ENCODE measurements at places on chromosomes 11 and 22.

DNA sequence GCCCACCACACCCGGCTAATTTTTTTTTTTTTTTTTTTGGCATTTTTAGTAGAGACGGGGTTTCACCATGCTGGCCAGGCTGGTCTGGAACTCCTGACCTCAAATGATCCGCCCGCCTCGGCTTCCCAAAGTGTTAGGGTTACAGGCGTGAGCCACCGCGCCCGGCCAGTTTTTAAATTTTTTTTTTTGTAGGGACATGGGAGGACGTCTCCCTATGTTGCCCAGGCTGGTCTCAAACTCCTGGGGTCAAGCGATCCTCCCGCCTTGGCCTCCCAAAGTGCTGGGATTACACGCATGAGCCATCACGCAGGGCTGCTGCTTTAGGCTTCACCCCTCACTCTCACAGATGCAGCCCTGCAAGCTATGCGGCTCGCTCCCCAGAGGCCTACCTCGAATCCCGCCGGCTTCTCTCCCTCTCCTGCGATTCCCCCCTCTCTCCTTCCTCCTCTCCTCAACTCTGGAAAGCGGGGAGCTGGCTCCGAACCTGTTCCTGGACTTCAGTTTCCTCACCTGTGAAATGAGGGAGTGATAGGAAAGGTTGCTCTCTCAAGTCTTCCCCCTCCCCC is 926 bp downstream of the CCDC157 start:
- no peak for DNase-seq

DNA sequence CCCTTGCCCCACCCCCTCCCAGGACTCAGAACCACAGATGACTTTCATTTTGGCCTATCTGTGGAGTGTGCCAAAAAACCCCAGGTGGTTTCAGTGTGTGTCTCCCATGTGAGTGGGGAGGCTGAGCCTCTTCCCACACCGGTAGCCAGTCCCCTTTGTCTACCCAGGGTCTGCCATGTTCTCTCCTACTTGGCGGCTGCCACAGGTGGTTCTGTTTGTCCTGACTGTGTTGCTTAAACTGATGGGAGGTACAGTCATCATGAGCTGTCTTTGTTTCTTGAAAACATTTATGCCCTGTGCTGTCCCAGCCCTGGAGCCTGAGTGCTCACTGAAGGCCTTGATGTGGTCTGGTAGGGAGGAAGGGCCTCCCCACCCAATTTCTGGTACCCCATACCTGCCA is 39.7 kb upstream of the SUSD2 start:
- no peak for DNase-seq

DNA sequence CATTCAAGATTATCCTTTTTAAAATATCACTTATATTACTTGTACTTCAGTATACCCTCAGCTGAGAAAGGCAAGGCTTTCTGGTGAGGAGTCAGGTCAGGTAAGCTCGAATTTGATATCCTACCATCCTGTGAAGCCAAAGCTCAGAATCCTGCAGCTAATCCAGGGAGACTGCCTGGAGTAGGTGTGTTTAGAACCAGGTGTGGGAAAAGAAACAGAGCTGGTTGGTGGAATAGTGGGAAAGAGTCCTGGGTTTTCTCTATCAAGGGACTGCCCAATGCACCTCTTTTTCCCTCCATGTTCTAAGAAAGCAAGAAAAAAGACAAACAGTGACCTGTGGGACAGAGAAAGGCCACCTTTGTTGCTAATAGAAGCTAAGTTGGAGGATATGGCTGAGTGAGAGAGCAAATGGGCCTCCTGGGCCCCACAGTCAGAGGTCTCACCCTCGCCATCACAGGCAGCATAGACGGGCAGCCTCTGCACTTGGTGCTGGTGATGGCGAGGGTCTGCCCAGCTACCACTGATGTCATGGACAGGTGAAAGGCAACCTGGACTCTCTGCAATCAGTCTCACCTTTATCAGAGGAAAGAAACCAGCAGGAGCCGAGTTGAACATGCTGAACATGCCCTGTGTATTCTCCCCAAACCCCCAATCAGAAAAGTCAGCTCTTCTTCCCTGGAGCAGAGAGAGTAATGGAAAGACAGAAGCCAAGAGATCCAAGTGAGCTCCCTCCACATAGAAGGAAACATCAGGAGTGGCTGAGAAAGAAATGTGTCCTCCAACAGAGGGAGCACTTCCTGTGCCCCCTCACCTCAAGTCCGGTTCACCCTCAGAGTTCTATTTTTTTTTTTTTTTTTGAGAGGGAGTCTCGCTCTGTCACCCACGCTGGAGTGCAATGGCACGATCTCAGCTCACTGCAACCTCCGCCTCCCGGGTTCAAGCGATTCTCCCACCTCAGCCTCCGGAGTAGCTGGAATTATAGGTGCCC is 491.3 kb downstream of the BUD13 start:
- DNase-seq: no peak

GRCh38 chr11:14549891-14550290 is 29.7 kb upstream of the PSMA1 start:
- no peak for DNase-seq

DNA sequence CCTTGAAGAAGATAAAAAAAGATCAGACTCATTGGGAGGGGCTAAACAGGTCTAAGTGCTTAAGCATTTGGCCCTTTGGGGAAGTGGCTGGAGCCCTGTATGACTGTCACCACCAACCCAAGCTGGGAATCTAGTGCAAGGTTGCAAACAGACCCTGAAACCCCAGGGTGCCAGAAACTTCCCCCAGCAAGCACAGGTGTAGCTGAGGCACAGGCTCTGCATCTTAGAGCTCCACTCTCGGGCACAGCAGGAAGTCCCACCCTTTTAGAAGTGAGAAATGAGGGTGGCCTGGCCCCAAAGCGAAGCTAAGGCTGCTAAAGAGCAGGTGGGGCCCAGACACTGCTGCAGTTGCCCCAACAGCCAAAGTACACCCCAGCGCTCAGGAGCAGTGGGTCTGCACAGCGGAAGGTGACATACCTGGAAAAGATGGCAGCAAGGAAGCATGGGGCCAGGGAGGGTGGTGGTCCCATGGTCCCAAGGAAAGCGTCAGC is 5.8 kb upstream of the KDM2A start:
- no peak for DNase-seq

DNA sequence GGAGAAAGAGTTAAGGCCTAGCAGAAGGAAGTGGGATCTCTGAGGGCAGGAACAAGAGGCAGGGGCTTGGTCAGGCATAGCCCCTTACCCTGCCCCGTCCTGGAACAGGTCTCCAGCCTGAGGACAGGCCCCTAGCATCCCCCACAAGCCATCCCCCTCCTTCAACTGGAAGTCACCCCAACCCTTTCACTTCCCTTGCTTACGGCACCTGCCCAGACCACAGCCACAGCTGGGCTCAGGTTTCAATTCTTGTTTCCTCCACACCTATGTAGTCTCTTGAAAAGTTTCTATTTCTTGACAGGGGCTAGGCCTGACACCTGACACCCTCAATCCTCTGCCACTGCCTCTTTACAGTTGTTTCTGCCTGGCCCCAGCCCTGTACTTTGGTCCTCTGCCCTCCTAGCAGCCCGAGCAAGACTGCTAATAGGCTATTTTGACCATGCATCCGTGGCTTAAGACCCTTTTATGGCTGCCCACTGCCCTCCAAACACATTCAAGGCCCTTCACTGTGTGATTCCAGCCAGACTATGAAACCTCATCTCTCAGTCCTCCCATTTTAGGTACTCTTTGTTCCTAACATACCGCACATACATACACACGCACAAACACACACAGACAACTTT is 10.9 kb upstream of the FCHSD2 start:
- DNase-seq: no peak

- DNase-seq: no peak
Measured at GRCh38 chr22:20140521-20140964, 8.9 kb downstream of the ZDHHC8 start.

DNA sequence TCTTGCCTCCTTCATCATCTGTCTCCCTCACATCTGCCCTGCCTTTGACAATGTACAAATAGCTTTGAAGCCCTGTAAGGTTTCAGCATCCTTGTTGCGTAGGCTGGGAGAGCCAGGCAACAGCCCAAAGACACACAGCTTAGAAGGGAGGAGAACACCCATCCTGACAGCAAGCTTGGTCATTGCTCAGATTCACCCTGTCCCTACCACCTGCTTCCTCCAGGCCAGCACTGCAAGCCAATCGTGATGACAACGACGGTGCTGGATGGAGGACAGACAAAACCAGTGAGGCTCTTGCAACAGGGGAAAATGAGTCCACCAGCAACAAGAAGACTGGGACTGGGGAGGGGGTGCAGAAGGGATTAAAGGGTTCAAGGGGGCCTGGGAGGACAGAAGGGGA is 32.9 kb upstream of the CD5 start:
- DNase-seq: no peak

GRCh38 chr11:61359516-61359915 is 2.2 kb downstream of the CYB561A3 start:
- DNase-seq: no peak

DNA sequence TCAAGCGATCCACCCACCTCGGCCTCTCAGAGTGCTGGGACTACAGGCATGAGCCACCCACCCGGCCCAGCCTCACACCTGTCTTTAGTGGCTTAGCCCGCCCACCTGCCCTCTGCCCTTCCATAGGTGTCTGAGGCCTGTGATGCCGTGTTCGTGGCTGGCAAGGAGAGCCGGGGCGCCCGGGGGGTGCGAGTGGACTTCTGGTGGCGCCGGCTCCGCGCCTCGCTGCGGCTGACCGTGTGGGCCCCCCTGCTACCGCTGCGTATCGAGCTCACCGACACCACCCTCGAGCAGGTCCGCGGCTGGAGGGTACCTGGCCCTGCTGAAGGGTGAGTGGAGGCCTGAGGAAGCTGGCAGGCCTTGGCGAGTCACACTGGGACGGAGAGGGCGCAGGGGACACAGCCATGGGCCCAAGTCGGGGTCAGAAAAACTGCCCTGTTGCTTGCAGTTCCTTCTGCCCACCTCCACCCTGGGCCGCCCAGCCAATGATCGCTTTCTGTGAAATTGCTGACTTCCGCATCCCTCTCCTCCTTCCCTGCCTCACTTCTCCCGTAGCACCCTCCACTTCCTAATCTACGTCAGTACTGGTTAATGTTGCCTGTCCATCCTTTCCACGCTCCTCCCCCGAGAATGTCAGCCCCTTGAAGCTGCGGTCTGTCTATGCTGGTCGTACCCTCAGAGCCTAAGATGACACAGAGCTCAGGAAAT is 9.3 kb downstream of the TMEM132A start:
- DNase-seq: no peak

DNA sequence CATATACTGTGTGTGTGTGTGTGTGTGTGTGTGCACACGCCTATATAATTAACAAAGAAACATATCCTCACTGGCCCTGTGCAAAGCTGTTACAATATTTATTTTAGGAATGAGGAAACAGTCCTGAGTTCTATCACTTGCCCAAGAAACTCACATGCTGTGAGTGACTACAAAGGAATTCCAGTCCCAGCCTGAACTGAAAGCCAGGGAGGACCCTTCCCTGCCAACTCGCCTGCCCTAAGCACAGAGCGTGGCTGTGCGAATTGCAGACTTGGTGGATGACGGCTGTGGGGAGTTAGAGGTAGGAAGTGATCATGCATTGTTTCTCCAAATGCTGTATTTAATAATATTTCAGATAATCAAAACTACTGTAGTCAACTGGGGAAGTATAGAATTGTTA is 26.4 kb upstream of the CD5 start:
- peak; percentile 67 for DNase-seq

GRCh38 chr11:65651589-65652510 is 10.9 kb downstream of the RELA start:
- no peak for DNase-seq

DNA sequence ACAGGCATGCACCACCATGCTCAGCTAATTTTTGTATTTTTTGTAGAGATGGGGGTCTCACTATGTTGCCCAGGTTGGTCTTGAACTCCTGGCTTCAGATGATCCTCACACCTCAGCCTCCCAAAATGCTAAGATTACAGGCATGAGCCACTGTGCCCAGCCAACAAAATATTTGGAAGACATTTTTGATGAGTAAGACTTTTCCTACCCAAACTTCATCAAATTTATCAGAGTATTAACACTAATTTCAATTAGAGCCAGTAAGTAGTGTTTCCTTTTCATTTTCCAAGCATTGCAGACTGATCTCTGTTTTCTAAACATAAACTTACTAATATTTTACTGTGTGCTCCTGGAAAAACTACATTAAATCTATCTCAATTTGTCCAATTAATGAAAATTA is 1.4 kb upstream of the CRTAM start:
- DNase-seq: no peak

GRCh38 chr11:113365895-113366294 is 21.7 kb upstream of the ANKK1 start:
- no peak for DNase-seq

- DNase-seq: no peak
Measured at GRCh38 chr22:36860017-36860416, 789 bp upstream of the NCF4 start.

Measured in fibroblast of skin of scalp (primary cell).